ENCODE measurements at places on chromosomes 4 and X. TPM values are rescaled to one million over a fixed set of nuclear protein-coding genes. Genes with fewer than 3 reads are reported as not detected.

The GSX2 gene
- total RNA-seq, result not detected

- no peak for DNase-seq
Observed at GRCh38 chr4:99165978-99166377, 21.9 kb upstream of the ADH4 start.

DNA sequence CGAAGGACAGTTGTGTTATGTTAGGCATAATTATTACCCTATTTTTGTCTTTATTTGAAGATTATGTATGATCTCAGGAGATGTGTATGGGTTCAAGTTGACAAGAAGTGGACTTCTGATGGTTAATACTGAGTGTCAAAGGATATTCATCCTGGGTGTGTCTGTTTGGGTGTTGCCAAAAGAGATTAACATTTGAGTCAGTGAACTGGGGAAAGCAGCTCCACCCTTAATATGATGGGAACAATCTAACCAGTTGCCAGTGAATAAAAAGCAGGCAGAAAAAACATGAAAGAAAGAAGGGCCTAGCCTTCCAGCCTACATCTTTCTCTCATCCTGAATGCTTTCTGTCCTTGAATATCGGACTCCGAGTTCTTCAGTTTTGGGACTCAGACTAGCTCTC, 332.6 kb downstream of the DTHD1 start:
- no peak for DNase-seq

The CNKSR2 gene
- total RNA-seq, result 0.44 TPM

The SLC6A14 gene
- not detected for total RNA-seq

DNA sequence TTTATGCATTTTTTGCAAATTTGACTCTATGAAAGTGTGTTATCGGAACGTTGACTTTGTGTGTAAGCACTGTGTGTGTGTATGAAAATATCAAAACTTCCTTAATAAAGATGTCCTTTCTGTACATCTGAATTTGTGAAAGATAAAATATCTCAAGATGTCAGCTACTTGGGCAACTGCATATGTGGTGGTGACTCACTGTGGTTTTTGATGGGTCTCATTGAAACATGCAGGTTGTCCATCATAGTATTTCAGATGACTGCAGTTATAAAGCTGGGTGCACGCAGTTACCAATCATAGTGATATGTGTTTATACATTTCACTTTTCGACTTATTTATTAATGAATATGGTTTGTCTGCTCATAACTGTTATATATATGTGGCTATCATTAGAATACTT, 19.7 kb upstream of the BBS12 start:
- DNase-seq, result no peak

The TACR3 gene
- not detected for total RNA-seq

- no peak for DNase-seq
Observed at GRCh38 chr4:76212851-76213414, 691 bp downstream of the SCARB2 start.

- DNase-seq, result no peak
Observed at GRCh38 chr4:113645771-113646441, 115.6 kb downstream of the CAMK2D start.

The CXorf65 gene
- not detected for total RNA-seq

GRCh38 chrX:132955690-132956089, 2.7 kb downstream of the HS6ST2 start:
- no peak for DNase-seq

The UGT2A1 gene
- total RNA-seq, result not detected

- DNase-seq, result no peak
Observed at GRCh38 chr4:12507868-12508481, 976.2 kb downstream of the RAB28 start.

GRCh38 chr4:169810325-169811323, 52.9 kb upstream of the HPF1 start:
- DNase-seq, result no peak

The TACC3 gene
- 6.3 TPM for total RNA-seq

- DNase-seq, result no peak
Observed at GRCh38 chr4:107978716-107979451, 10.8 kb upstream of the HADH start.

The PCDH7 gene
- total RNA-seq, result 1.5 TPM

DNA sequence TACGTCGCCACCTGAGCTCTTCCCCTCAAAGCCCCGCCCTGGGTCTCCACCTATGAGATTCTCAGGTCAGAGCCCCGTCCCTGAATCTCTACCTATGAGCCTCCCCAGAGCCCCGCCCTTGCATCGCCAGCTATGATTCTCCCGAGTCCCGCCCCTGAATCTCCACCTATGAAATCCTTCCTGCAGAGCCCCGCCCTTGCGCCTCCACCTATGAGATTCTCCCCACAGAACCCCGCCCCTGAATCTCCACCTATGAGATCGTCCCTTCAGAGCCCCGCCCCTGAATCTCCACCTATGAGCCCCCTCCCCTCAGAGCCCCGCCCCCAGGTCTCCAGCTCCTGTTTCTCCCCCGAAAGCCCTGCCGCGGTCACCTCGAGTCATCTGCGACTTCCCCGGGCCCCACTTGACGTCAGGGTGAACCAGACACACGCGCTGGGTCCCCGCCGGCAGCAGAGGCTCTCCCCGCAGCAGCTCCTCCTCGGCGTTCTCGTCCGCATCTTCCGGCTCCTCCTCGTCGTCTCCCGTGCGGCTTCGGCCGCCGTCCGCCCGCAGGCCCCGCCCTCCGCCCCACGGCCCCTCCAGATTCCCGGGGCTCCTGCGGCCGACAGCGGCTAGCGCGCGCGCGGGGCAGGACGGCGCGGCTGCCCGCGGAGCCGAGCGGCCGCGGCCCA, 393 bp downstream of the GTPBP6 start:
- peak; percentile 99 for DNase-seq

GRCh38 chr4:153393397-153393796, 48.9 kb downstream of the MND1 start:
- peak; percentile 30 for DNase-seq

The SMR3B gene
- total RNA-seq, result not detected
